A549 treated with AZD2906 at 1 μM for 4 hours (cell line): ENCODE measurements at places on chromosomes 2 and 18. TPM values are rescaled to one million over a fixed set of nuclear protein-coding genes. Genes with fewer than 3 reads are reported as not detected.

The ADD2 gene
- 22.2 to 29.0 TPM (median 25.0 TPM) in 5 replicates for total RNA-seq

The KCNIP3 gene
- 1.4 to 2.4 TPM (median 2.2 TPM) in 5 replicates for total RNA-seq

The C2orf15 gene
- total RNA-seq: 0.50 to 0.70 TPM (median 0.64 TPM) in 5 replicates

The DNAH7 gene
- 0.66 to 1.6 TPM (median 0.91 TPM) in 5 replicates for total RNA-seq

The WNT6 gene
- 0.17 to 0.27 TPM (median 0.25 TPM) in 5 replicates for total RNA-seq

The TMEM214 gene
- 57.8 to 71.3 TPM (median 65.2 TPM) in 5 replicates for total RNA-seq

The BOLL gene
- not detected in 5 replicates for total RNA-seq

The DUSP19 gene
- 0.37 to 0.95 TPM (median 0.78 TPM) in 5 replicates for total RNA-seq

The DGKD gene
- 68.3 to 79.0 TPM (median 73.6 TPM) in 5 replicates for total RNA-seq

The EGR4 gene
- total RNA-seq: 0.19 to 0.32 TPM (median 0.25 TPM) in 5 replicates

The HJURP gene
- total RNA-seq: 48.3 to 54.8 TPM (median 50.4 TPM) in 5 replicates

The SH2D6 gene
- total RNA-seq: 0.60 to 0.96 TPM (median 0.80 TPM) in 5 replicates

The CD8A gene
- 0.18 to 0.55 TPM (median 0.24 TPM) in 5 replicates for total RNA-seq

The KIAA2012 gene
- total RNA-seq: not detected in 5 replicates

The RGPD3 gene
- 0.07 to 0.18 TPM (median 0.16 TPM) in 5 replicates for total RNA-seq

The COX7A2L gene
- 147 to 183 TPM (median 154 TPM) in 5 replicates for total RNA-seq

The ABCG8 gene
- not detected in 5 replicates for total RNA-seq

The CNTNAP5 gene
- not detected in 5 replicates for total RNA-seq

The ABHD1 gene
- total RNA-seq: 1.3 to 1.6 TPM (median 1.3 TPM) in 5 replicates

The SCYGR4 gene
- total RNA-seq: not detected in 5 replicates

The XRCC5 gene
- 156 to 215 TPM (median 173 TPM) in 5 replicates for total RNA-seq

The SLC9A4 gene
- total RNA-seq: not detected in 5 replicates

The RAX gene
- total RNA-seq: 0.01 TPM in 1 of 5 replicates, not detected in the others

The MYL1 gene
- not detected in 5 replicates for total RNA-seq

The THSD7B gene
- total RNA-seq: not detected in 5 replicates

The ZNF2 gene
- 2.9 to 4.6 TPM (median 3.4 TPM) in 5 replicates for total RNA-seq

The UGT1A10 gene
- 0.03 to 0.14 TPM (median 0.08 TPM) in 4 of 5 replicates, not detected in the other for total RNA-seq

The FAM124B gene
- total RNA-seq: not detected in 5 replicates

The KIF1A gene
- total RNA-seq: 0.51 to 0.84 TPM (median 0.65 TPM) in 5 replicates

The LRRTM4 gene
- not detected in 5 replicates for total RNA-seq

The B3GNT7 gene
- total RNA-seq: 1.8 to 2.4 TPM (median 2.2 TPM) in 5 replicates

The MYO1B gene
- 42.4 to 64.3 TPM (median 44.8 TPM) in 5 replicates for total RNA-seq

The EDAR gene
- 0.02 to 0.10 TPM (median 0.04 TPM) in 5 replicates for total RNA-seq

The EMILIN2 gene
- total RNA-seq: 9.0 to 14.7 TPM (median 12.9 TPM) in 5 replicates

The DLX2 gene
- total RNA-seq: 0.44 to 1.1 TPM (median 0.49 TPM) in 5 replicates
